ENCODE measurements at places on chromosomes 13 and 19. TPM values are rescaled to one million over a fixed set of nuclear protein-coding genes. Genes with fewer than 3 reads are reported as not detected.

GRCh38 chr19:20162821-20163220 is 4.2 kb upstream of the ZNF486 start:
- no peak for DNase-seq

Gene SIGLEC8
- total RNA-seq: not detected

Gene ZNF30
- 4.0 TPM for total RNA-seq

- no peak for DNase-seq
Observed at GRCh38 chr13:78410164-78410563, 193.2 kb downstream of the POU4F1 start.

- no peak for DNase-seq
Observed at GRCh38 chr13:45328661-45329111, 12.3 kb downstream of the TPT1 start.

Gene NKG7
- 2.1 TPM for total RNA-seq

DNA sequence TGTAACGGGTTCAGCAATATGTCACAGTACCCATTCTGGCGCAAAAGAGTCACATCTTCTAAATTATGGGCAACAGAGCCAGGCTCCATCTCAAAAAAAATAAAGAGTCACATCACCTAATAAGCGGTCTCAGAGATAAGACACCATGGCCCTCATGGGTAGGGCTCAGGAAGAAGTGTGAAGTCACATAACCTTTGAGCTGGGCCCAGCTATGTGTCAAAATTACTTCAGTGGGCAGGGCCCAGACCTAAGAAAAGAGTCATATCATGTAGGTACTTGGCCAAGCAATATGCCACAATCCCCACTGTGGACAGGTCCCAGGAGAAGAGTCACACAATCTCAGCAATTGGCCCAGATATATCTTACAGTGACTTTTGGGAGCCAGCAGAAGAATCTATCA is 11.4 kb upstream of the ZNF91 start:
- DNase-seq: no peak

- DNase-seq: no peak
Observed at GRCh38 chr19:56547535-56547934, 8.8 kb downstream of the ZFP28 start.

- no peak for DNase-seq
Observed at GRCh38 chr13:102677122-102677521, 17.7 kb downstream of the METTL21C start.

DNA sequence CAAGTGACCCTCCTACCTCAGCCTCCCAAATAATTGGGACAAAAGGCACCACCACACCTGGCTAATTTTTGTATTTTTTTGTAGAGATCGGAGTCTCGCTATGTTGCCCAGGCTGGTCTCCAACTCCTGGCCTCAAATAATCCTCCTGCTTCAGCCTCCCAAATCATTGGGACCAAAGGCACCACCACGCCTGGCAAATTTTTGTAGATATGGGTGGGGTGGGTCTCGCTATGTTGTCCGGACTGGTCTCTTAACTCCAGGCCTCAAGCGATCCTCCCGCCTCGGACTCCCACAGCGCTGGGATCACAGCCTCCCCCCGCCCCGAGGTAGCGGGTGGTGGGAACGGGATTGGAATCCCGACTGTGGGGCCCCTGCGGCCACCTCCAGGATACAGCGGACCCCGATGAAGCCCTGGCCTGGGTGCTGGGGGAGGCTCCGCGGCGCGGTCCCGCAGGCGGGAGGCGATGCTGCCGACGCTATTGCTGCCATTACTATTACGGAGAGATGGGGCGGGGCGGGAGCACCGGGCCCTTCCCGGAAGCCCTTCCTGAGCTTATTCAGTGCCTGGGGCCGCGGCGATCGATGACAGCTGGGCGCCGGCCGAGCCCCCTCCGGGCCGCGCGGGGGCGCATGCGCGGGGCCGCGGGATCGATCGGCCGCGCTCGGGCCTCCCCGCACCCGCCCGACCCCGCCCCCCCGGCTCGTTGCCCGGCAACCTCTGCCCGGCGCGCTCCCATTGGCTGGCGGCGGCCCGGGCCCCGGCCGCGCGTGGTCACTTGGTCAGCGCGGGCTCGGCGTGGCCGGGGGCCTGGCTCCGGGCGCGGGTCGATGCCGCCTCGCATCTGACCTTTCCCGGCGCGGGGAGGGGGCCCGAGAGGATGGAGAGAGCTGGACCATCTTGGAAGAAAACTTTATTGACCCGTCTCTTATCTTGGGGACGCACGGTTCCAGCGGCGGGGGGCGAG is 27.9 kb upstream of the ONECUT3 start:
- no peak for DNase-seq

DNA sequence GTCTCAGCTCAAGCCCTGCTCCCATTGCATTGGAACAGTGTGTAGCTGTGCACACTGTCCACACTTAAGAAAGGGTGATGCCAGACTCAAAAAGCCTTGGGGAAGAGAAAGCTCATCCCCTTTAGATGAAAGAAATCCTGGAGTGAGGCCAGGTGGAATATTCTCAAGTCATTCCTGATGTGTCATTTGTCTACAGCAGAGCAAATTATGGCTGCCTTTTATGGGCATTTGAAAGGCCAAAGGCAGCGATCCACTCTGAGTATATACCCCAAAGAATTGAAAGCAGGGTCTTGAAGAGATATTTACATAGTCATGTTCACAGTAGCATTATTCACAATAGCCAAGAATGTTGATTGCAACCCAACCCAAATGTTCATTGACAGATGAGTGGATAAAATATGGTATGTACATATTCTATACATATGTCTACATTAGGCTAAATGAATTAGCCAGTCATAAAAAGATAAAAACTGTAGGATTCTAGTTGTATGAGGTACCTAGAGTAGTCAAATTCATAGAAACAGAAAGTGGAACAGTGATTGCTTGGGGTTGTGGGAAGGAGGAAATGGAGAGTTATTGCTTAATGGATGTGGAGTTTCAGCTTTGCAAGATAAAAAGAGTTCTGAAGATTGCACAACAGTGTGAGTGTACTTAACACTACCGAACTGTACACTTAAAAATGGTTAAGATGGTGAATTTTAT is 214.9 kb downstream of the KCNRG start:
- no peak for DNase-seq

- no peak for DNase-seq
Observed at GRCh38 chr13:77902319-77902963, 16.2 kb downstream of the EDNRB start.

GRCh38 chr13:40550130-40550529 is 116.3 kb downstream of the FOXO1 start:
- no peak for DNase-seq

Gene TNFSF13B
- 2.7 TPM for total RNA-seq

DNA sequence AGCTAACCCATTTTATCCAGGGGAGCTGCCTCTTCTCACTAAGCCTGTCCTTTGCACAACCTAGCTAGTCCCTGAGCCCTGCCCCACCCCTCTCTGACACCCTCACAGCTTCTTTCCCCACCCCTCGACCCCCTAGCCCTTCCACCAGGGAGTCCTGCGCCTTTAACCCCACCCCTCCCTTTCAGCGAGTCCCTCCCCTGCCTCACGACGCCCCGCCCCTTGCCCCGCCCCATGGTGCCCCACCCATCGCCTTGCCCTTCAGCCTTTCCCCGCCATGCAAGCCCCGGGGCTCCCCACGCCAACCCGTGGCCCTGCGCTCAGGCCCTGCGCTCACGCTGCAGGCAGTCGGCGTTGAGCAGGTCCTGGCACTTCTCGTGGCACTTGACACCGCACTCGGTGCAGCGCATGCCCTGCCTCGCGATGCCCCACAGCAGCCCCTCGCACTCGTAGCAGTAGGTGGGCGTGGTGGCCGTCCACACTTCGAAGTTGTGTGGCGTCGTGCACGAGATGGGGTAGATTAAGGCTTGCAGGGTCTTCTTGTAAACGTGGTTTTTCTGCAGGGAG is 40.0 kb downstream of the UNC13A start:
- no peak for DNase-seq

Gene ATP7B
- 0.40 TPM for total RNA-seq

DNA sequence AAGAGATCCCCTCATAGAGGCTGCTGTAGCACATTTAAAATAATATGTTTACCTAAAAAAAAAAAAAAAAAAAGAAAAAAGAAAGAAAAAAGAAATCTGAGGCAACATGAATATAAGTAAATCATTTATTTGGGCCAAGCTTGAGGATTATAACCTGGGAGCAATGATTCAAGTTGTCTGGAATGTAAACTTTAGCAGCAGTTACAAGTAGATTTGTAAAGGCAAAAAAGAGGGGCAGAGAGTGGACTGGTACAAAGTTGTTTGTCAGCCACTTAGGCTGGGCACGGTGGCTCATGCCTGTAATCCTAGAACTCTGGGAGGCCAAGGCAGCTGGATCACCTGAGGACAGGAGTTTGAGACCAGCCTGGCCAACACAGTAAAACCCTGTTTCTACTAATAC is 11.3 kb downstream of the ZNF43 start:
- DNase-seq: no peak

- no peak for DNase-seq
Observed at GRCh38 chr19:30235946-30236345, 136.2 kb upstream of the ZNF536 start.

DNA sequence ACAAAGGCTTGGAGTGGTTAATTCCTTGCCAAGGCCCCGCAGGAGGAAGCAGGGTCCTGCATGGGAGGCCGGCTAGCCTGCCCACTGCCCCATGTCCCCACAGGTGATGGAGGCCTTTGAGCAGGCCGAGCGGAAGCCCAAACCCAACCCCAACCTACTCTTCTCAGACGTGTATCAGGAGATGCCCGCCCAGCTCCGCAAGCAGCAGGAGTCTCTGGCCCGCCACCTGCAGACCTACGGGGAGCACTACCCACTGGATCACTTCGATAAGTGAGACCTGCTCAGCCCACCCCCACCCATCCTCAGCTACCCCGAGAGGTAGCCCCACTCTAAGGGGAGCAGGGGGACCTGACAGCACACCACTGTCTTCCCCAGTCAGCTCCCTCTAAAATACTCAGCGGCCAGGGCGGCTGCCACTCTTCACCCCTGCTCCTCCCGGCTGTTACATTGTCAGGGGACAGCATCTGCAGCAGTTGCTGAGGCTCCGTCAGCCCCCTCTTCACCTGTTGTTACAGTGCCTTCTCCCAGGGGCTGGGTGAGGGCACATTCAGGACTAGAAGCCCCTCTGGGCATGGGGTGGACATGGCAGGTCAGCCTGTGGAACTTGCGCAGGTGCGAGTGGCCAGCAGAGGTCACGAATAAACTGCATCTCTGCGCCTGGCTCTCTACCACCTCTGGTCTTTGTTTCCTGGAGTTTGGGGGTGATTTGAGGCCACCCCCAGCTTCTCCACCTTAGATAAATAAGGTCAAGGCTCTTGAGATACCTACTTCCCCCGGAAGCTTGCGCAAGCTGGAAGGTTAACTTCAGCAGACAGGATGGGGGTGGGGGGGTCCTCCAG is 2.6 kb downstream of the B3GNT8 start:
- no peak for DNase-seq

DNA sequence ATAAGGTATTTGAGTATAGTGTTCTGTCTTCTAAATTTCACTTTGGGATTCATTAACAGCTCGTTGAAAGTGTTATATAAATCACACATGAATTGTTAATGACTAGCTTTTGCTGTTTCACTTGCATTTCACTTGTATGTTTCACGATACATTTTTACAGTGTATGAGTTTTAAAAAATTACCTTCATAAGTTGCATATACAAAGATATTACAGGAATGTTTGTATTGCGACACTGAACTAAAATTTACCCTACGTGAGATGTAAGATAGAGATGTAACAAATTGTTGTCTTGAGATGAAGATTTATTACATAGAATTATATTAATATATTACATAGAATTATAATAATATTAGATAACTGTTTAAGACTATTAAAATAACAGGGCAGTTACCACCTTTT is 1.5 kb downstream of the CDC16 start:
- DNase-seq: no peak

- DNase-seq: peak; percentile 75
Observed at GRCh38 chr19:49387936-49388372, at the start of gene KASH5. Gene KASH5, plus strand, starts transcription at chr19:49388249. Its CDS starts 2,635 bp downstream, at chr19:49390884.

- DNase-seq: no peak
Observed at GRCh38 chr19:33767898-33768413, 28.7 kb upstream of the KCTD15 start.

DNA sequence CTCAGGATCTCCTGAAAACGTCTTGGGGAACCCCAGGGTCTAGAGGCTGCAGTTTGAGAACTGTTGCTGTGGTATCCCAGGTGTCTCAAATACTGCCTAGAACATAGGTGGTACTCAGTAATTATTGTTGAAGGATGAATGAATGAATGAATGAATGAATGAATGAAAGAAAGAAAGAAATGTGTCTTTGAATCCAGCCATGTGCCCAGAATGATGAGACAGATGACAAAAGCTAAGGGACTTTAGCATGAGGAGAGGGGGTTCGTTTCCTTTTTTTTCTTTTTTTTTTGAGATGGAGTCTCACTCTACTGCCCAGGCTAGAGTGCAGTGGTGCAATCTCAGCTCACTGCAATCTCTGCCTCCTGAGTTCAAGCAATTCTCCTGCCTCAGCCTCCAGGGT is 7.8 kb downstream of the LSR start:
- DNase-seq: no peak

Gene F10
- not detected for total RNA-seq

GRCh38 chr13:79647533-79647932 is 166.6 kb downstream of the NDFIP2 start:
- DNase-seq: no peak

GRCh38 chr19:58531034-58531840 is 11.6 kb upstream of the ZBTB45 start:
- DNase-seq: no peak

GRCh38 chr13:50149214-50149613 is 134.0 kb downstream of the KCNRG start:
- DNase-seq: no peak

- no peak for DNase-seq
Observed at GRCh38 chr19:16285769-16286498, 38.7 kb upstream of the KLF2 start.

GRCh38 chr19:55206664-55207500 is 2.4 kb downstream of the PTPRH start:
- no peak for DNase-seq

- DNase-seq: no peak
Observed at GRCh38 chr13:64078480-64078936, 2662.9 kb upstream of the PCDH20 start.

DNA sequence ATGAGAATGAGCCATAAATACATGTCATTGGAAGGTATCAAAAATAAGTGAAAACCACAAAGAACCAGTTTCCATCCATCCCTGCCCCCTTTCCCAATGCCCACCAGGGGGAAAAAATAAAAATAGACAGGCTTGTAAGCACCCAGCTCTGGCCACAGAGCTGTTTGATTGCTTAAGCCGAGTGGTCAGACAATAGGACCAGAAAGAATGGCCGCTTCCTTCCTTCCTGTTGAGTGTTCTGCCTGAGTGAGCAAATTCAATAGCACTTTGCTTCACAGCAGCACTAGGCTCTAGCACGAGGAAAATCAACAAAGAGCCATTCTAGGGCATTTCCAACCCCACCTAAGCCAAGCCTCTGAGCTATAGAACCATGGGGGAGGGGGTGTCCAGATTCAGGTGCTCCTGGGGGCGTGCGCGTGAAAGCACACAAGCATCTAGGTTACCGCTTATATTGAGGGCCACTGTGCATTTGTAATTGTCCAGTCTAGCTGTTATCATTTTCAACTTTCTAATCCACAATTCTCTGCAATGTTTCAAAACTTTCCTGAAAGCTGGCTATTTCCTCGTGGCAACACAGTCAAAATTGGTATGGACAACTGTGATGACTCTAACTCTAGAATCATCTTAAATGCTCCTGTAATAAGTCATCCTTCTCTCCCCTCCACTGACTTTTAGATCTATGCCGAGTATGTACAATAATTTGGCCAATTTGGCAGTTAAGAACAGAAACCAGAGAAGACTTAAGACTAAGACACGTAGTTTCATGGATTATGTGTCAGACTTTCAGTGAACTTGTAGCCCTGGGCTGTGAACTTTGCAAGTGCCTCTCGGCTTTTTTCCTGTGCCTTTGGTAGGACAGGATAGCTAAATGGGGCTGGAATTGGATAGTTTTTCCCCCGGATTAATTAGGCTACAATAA is 64.3 kb downstream of the SPRY2 start:
- no peak for DNase-seq

Gene NXNL1
- total RNA-seq: not detected
